ENCODE measurements at places on chromosomes 7 and 10.

- no peak for DNase-seq
Measured at GRCh38 chr7:9097565-9098060, 664.2 kb downstream of the NXPH1 start.

DNA sequence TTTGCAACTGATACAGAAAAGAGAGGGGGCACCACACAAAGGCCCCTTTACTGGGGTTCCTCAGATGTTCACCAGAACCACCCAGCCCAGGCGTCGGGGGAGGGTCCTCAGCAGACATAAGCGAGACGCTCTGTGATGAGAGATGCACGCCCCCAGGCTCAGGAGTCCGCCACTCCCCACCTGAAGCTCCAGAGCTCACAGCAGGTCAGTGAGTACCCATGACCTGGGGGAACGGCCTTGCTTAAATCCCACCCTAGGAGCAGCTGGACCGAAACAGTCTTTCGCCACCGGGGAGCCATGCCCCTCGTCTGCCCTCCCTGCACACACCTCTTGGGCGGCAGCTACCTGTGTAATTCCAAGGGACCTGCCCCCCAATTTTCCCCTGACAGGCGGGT lies 2.8 kb downstream of the CRYGN start:
- DNase-seq: no peak

DNA sequence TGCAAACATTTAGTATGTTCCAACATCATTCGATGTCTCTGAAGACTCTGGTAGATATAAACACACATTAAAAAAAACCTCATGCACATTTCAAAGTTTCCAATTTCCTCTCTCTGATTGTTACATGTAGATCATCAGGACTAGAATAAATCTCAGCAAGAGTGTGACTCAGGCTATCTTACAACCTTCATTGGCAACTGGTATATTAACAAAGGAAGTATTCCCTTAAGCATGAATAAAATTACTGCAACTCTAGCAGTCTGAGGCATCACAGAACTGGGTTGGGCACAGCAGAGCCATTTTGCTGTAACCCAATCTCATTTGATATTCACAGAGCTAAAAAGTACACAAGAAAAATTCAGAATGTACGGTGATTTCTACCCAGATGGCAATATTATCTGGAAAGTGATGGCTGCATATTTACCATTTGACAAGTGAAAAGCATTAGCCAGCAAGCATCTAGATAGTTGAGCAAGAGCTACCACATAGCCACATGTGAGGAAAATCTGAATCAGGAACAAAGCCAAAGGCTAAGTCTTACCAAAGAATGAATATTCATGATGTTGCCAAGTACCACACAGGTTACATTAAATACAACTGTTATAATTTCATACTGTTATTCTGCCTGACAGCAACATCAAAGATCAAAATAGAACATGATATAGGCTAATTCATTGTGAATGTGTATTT lies 232.2 kb downstream of the CRPPA start:
- no peak for DNase-seq

DNA sequence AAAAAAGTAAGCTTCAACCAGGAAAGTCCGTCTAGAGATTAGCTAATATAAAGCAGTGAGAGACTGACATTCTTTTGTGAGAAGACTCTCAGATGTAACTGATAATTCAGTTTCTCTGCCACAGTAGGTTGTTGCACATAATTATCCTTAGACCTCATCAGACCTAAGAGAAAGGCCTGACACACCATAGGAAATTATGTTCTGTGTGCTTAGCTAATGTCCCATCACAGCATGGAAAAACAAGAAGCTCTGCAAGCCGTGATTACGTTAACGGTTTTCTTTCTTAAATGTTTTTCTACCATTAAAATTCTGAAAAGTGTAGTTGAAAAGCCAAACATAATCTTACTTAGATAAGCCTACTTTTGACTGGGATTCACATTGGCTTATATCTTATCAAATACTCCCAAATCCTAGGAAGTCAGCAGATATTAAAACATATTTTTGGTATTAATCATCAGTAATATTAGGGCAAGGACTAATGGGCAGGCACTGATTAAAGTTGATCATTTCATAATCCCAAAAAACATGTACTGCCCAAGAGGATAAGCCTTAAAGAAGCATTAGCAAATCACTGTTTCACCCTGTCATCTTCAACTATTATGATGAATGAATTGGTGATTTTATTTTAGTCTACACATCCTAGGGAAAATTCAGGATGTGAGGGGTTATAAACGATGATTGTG lies 5.2 kb downstream of the CSTF2T start:
- DNase-seq: no peak

DNA sequence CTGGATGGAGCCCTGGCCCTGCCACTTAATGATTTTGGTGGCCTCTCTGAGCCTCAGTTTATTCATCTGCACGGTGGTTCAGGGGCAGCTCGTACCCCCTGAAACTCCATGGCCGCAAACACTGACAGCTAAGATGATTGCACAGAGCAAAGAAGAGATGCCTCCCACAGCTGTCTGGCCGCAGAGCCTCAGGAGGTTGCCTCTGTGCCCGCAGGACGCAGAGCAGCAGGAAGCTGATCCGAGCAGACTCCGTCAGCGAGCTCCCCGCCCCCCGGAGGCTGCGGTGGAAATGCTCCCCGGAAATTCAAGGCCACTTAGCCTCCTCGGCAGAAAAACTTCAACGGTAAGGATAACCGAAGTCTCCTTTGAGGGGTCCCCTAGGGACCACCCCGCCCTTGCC lies 30.2 kb upstream of the C10orf53 start:
- no peak for DNase-seq

GRCh38 chr7:135877805-135878204 lies 99.4 kb downstream of the MTPN start:
- no peak for DNase-seq

DNA sequence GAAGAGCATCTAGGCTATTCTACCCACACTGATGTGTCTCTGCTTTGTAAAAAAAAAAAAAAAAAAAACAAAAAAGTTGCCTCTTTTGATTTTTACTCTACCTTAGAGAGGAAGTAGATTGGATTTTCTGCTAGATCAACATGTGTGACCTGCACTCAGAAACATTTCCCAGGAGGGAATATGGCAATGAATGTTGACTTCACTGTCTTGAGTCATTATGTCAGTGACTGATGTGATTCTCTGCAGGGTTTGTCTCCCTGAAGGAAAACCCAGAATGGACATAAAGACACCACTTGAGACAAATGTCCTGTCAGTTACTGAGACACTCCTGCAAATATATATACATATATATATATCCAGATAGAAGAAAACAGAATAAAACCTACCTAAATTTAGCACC lies 370.3 kb downstream of the BMPER start:
- DNase-seq: no peak

- no peak for DNase-seq
Measured at GRCh38 chr10:33600381-33600780, 265.9 kb upstream of the NRP1 start.

DNA sequence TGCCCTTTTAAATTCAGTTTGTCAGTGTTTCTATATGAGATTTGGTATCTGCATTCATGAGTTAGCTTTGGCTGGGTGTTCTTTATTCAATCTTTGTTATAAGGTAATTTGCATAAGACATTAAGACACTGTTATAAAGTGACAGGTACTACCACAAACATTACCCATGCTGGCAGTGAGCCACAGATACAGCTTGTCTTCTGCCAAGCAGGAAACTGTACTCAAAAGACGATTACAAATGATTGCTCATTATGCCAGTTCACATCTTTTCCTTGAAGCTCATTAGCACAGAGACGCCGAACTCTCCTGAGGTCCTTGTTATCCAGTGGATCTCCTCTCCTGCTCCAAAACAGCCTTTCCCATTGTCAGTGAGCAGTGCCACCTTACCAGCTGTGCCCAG lies 30.4 kb downstream of the AMPH start:
- no peak for DNase-seq

DNA sequence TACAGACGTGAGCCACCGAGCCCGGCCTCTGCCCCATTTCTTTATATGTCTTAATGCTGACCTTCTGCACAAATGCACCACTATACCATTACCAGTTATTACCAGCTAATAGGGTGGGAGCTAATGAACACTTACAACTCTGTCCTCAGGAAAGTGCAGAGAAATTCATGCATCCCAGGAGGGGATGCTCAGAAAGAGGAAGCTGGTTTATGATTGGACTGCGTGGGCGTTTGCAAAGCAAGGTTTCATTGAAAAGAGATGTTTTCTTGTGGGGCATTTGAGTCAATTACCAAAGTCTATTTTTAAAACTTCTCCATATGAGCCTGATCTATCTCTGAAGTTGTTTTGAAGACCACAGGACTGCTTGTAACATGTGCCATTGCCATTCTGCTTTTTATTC lies 417.7 kb upstream of the CELF2 start:
- no peak for DNase-seq

GRCh38 chr7:16616542-16616941 lies 29.0 kb downstream of the ANKMY2 start:
- no peak for DNase-seq

- DNase-seq: no peak
Measured at GRCh38 chr10:129467359-129468064, 471 bp downstream of the MGMT start.

DNA sequence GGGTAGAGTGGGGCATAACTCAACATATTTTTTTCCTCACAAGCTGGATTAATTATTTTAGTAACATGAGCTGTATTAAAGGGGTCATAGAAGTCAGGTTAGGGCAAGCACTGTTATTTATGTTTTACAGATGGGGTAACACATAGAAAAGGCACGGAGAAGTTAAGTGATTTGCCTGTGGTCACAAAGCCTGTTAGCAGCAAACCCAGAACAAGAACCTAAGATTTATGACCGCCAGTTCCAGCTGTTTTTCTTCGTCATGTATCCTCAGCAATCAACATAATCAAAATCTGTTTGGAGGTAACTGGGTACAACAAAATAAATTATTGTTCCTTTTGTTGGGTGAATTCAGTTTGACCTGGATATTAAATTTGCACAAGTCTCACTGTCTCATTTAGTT lies 57.2 kb upstream of the BET1 start:
- DNase-seq: no peak

- no peak for DNase-seq
Measured at GRCh38 chr10:87506956-87507355, 2.3 kb downstream of the MINPP1 start.

- DNase-seq: no peak
Measured at GRCh38 chr7:141609576-141609975, 58.4 kb downstream of the AGK start.

GRCh38 chr7:26329520-26330255 lies 38.0 kb downstream of the SNX10 start:
- DNase-seq: no peak

DNA sequence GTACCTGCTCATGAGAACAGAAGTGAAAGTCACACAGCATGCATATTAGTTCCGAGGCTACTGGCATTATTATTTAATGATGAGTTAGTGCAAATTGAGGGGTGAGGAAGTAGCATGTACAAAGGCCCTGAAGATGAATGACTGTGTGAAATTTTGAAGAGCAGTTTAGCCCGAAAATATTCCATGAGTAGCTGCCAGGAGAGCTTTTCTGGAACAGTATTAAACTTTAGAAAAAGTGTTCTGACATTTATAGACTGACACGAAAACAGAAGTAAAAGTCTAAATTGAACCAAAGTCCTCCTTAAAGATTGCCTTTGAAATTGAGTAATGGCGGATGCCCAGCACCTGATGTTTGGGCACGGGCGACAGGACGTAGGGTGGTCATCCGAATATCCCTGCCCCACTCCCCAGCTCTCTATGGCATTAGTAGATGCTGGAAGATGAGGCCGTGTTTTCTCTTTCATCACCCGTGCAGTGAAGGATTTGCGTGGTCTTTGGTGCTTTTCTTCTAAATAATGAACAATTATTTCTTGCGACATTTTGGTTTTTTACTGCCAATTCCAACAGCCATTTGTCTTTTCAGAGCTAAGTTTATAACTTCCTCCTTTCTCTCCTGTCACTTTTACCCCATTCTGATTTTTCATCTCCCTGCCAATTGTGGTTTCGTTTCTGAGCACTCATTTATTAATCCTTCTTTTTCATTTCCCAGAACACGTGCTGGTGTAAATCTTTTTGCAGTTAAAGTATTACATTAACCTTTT lies 192.6 kb downstream of the MGMT start:
- no peak for DNase-seq

DNA sequence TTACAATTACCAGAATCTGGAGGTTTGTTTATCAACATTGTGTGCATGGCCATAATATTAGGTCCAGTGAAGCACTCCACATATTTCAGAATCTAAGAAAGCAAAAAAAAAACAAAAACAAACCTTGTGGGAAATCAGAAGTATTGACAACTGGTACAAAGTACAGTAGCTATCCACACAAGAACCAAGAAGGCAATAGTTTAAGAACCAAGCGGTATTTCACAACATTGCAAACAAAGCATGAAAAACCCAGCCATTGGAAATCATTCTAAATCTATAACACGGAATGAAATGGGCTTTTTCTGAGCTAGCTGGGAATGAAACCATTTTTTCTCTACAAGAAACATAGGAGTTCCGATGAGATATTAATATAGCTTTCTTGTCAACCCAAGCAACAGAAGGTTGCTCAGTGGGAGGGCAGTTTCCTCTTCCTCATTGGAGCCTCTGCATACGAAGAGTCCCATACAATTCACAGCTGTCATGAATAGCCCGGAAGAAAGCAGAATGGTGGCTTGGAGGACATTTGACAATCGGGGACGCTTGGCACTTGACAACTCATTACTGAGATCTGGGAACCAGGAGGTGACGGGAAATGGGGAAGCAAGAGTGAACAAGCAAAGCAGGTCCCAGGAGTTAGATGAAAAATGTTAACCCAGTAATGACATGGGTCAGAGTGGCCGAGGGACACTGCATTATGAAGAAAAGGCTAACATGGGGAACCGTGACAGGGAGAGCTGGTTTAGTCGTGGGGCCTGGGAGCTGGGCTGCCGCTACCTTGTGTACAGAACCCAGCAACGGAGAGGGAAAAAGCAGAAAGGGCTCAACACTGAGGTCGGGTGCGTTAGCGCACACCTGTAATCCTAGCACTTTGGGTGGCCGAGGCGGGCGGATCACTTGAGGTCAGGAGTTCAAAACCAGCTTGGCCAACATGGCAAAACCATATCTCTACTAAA lies 7.8 kb downstream of the PHYH start:
- DNase-seq: no peak

GRCh38 chr10:68155615-68156210 lies 46.4 kb downstream of the MYPN start:
- no peak for DNase-seq

GRCh38 chr7:157097569-157097968 lies 41.2 kb upstream of the UBE3C start:
- DNase-seq: no peak

DNA sequence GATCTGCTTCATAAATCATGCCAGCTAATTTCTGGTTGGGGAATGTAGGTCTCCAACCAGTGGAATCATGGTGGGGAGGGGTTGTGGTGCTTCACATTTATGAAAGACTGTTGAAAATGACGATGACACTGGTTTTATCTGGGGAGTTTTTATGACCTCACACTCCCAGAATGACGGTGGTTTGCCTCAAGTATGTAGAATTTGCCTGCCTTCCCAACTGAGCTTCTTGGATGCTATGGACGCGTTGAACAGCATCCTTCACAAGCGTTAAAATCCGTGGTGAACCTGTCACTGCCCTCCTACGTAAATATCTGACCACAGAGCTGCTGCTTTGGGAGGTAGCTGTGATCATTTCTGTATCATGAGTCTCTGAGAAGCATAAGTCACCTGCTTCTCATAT lies 3.3 kb downstream of the INSYN2A start:
- no peak for DNase-seq

GRCh38 chr10:98620503-98620902 lies 173.8 kb upstream of the HPS1 start:
- DNase-seq: no peak

GRCh38 chr10:111075577-111076185 lies 1.1 kb upstream of the ADRA2A start:
- no peak for DNase-seq

GRCh38 chr7:150648353-150649079 lies 16.3 kb upstream of the GIMAP6 start:
- DNase-seq: no peak
